ENCODE measurements at places on chromosomes 2 and 18.

GRCh38 chr2:8918412-8918811, 81.0 kb upstream of the KIDINS220 start:
- no peak for DNase-seq

- DNase-seq = no peak
Measured at GRCh38 chr2:66389651-66390131, 45.2 kb upstream of the MEIS1 start.

DNA sequence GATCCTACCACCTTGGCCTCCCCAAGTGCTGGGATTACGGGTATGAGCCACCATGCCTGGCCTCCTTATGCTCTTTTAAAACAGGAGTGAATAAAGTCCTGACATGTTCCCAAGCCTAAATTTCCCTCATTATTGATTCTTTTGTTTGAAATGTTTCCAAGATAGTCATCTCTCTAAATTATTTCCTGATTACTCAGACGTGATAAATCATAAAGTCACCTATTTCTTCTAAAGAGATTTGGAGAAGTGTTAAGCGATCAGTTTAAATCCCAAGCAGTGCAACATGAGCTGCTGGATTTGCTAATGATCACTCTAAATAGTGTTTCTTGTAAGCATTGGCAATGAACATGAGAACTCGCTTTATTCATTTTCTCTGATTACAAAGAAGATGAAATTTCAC, 51.8 kb downstream of the PMAIP1 start:
- no peak for DNase-seq

DNA sequence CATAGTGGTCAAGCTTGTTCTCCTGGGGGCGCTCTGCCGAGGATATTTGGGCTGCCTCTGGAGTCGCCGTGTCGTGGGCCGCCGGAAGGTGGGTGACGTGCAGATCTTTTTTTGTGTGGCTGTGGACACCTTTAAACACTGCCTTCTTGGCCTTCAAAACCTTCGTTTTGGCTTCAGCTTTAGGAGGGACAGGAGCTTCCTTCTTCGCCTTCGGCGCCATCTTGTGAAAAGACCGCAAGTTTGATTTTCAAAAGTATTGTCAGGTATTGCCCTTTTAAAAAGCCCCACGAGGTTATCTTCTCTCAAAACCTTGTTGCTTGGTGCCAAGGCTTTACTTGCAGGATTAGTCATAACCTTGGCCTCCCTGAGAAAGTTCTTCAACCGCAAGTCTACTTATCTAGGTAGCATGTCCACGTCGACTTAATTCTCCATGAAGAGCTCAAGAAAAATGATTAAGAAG, 20.8 kb downstream of the LAMA3 start:
- DNase-seq = no peak

DNA sequence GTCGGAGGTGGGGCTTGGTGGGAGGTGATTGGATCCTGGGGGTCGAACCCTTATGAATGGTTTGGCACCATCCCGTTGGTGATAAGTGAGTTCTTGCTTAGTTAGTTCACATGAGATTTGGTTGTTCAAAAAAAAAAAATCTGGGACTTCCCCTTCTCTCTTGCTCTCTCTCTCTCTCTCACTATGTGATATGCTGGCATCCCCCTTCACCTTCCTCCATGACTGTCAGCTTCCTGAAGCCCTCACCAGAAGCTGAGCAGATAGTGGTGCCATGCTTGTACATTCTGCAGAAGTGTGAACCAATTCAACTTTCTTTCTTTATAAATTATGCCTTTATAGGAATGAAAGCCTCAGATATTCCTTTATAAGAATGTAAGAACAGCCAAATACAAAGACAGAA, 269.7 kb upstream of the APCDD1 start:
- no peak for DNase-seq

- no peak for DNase-seq
Measured at GRCh38 chr2:14303366-14304115, 329.0 kb upstream of the LRATD1 start.

DNA sequence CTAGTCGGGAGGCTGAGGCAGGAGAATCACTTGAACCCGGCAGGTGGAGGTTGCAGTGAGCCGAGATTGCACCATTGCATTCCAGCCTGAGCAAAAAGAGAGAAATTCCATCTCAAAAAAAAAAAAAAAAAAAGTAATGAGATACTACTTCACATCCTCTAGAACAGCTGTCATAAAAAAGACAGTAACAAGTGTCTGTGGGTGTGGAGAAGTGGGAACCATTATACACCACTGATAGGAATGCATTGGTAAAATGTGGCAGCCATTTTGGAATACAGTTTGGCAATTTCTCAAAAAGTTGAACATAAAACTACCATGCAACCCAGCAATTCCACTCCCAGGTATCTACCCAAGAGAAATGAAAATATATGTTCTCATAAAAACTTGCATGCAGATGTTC, 166.6 kb downstream of the GREB1L start:
- DNase-seq = no peak

DNA sequence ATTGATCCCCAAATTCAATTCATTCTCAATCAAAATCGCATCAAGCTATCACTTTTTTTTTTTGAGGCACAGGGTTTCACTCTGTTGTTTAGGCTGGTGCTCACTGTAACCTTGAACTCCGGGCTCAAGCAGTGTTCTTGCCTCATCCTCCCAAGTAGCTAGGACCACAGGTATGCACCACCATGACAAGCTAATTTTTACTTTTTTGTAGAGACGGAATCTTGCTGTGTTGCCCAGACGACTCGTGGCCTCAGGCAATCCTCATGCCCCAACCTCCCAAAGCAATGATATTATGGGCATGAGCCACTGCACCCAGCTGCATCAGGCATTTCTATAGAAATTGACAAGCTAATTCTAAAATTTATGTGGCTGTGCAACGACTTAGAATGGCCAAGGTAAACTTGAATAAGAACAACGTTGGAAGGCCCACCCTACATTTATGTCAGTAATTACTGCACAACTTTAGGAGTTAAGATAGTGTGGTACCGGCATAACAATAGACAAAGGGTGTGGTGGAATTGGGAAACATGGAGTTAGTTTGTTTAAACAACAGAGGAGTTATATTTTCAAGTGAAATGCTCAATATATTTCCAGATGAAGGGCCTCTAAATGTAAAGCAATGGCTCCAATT, 78.2 kb downstream of the NPAS2 start:
- DNase-seq = no peak

DNA sequence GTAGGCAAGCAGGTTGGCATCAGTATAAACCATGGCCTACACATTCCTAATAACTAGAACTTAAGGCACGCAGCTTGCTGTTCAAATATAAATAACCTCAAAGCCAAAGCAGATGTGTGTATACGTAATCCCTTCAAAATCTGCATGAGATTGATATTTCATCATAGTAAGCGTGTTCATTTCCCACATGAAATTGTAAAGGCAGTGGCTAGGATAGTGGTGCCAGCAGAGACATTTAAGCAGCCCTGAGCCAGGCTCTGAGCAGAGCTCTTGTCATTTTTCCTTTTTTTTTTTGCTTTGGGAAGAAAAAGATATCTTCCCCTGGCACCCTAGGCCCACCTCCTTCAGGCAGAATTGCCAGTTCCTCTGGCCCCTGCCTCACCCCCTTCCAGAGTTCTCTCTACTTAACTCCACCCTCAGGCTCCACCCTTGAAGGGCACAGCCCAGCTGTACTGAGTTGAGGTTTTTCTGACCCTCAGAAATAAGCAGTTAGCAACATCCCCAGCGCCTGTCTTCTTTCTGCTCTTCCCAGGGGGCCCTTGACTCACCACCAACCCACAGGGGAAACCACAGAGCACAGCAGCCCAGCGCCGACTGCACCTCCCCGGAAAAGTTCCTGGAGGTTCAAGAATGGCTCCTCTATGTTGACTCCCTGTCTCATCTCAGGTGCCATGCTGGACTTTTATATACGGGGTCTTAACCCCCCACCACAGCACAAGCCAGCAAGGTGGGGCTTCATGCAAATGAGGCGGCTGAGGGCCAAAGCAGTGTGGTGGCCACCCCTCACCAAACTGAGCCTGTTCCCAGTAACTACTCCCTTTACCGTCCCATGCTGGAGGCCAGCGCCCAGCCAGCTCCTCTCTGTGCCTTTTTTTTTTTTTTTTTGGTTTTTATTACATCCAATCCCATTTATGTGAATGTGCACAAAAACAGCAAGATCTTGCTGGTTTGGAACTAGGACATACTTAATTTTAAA, 84.7 kb downstream of the EHD3 start:
- DNase-seq = no peak

- DNase-seq = no peak
Measured at GRCh38 chr2:134098321-134098720, 155.6 kb upstream of the MGAT5 start.

DNA sequence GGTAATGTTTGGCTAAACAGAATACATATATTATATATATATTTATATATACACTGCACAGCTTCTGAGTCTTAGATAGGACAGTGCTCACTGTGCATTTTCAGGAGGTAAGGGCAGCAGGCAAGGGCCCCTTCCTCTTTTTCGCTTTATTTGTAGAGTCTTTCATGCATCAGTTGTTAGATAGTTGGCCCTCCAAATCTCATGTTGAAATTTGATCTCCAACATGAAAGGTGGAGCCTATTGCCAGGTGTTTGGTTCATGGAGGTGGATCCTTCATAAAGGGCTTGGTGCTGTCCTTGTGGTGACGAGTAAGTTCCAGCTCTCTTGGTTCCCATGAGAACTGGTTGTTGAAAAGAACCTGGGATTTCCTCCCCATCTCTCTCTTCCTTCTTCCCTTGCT, 48.1 kb downstream of the TSN start:
- DNase-seq = no peak

DNA sequence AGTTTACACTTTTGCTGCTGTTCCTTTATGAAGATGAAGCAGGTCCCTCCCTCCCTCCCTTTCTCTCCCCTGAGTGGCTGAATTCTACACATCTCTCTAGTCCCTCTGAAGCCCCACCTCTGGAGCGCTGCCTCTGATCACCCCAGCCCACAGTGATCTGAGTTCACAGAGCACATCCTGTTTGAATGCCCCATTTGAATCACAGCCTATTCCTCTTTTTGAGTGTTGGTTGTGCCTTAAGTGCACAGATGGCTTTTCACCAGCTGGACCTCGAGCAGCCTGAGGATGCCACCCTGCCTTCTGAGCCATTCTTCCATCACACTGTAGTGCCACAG, 87.1 kb downstream of the ITGB1BP1 start:
- DNase-seq = no peak

GRCh38 chr18:44197832-44198611, 482.7 kb upstream of the SETBP1 start:
- no peak for DNase-seq
